ENCODE measurements at places on chromosomes 1 and 21. TPM values are rescaled to one million over a fixed set of nuclear protein-coding genes. Genes with fewer than 3 reads are reported as not detected.
A peak's percentile ranks its signal among the peaks of the same experiment; 100 is the strongest.

GRCh38 chr1:4045397-4046010, 145.4 kb upstream of the C1orf174 start:
- H3K27ac ChIP-seq = no peak overlapping the region
- no peak overlapping the region for H3K4me3 ChIP-seq
- DNase-seq = no peak
- no peaks in the 10 kb centered on the region for H3K4me1 ChIP-seq
- no peaks in the 10 kb centered on the region for H3K36me3 ChIP-seq
- peaks cover 4% of the 10 kb centered on the region for H3K27me3 ChIP-seq

The FLG2 gene
- not detected for total RNA-seq

GRCh38 chr1:225824533-225824941, 14.6 kb downstream of the EPHX1 start:
- no peaks in the 10 kb centered on the region for H3K27me3 ChIP-seq
- no peak overlapping the region for H3K27ac ChIP-seq
- H3K36me3 ChIP-seq = no peaks in the 10 kb centered on the region
- H3K4me1 ChIP-seq = peaks cover 45% of the 10 kb centered on the region
- H3K4me3 ChIP-seq = no peak overlapping the region

The HHIPL2 gene
- total RNA-seq = not detected

DNA sequence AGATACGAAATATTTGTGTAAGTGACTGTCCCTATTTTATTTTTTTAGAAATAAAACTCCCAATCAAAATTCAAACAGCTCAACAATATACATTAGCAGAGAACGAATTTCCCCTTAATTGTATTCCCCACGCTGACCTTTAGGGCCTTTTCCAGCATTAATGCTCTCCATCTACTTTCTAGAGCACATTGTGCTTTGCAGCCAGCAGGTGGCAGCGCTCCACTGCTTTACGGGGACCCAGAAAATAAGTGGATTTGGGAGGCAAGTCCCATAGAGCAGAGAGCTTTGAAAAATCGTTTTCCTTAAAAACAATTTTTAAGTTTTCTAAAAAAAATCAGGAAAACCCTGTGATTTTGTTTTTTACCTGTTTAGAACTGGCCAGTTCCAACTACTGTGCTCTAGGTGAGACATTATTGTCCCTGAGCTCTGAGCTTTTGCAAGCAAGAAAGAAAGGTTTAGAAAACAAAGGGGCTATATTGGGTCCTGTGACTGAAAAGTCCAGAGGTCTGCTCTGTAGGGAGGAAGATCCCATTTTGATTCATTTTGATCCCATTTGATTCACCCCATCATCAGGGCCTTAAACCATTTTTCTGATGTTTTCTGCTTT, 144.4 kb upstream of the ZNF644 start:
- DNase-seq = no peak
- H3K27ac ChIP-seq = no peak overlapping the region
- H3K4me3 ChIP-seq = no peak overlapping the region

GRCh38 chr1:213874789-213875188, 113.0 kb upstream of the PROX1 start:
- no peak overlapping the region for H3K27ac ChIP-seq
- DNase-seq = no peak
- no peaks in the 10 kb centered on the region for H3K4me1 ChIP-seq

DNA sequence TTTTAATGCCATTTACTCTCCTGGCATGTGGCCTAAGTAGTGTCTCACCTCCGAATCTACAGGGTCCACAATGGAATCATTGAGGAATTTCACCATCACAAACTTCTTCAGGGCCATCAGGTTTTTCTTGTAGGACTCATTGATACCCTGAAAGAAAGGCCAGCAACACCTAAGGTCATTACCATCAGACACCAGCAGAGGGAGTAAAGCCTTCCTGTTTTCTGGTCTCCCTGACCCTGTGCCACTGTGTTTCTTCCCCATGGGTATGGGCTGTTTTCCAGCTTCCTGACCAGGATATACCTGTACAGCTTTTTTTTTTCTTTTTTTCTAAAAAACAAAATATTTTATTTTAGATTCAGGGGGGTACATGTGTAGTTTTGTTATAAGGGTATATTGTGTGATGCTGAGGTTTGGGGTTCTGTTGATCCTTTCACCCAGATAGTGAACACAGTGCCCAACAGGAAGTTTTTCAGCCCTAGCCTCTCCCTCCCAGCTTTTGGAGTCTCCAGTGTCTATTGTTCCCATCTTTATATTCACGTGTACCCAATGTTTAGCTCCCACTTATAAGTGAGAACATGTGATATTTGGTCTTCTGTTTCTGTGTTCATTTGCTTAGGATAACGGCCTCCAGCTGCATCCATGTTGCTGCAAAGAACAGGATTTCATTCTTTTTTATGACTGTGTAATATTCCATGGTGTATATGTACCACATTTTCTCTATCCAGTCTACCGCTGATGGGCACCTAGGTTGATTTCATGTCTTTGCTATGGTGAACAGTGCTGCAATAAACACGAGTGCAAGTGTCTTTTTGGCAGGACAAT, 18.3 kb downstream of the PPT1 start:
- H3K27me3 ChIP-seq = no peaks in the 10 kb centered on the region
- no peaks in the 10 kb centered on the region for H3K36me3 ChIP-seq
- H3K4me3 ChIP-seq = no peak overlapping the region
- DNase-seq = no peak
- peak overlapping the region; percentile 16 for H3K27ac ChIP-seq

GRCh38 chr21:40254540-40255465, 387.6 kb downstream of the PCP4 start:
- no peaks in the 10 kb centered on the region for H3K36me3 ChIP-seq
- H3K27ac ChIP-seq = no peak overlapping the region
- no peaks in the 10 kb centered on the region for H3K4me1 ChIP-seq
- H3K27me3 ChIP-seq = no peaks in the 10 kb centered on the region
- no peak overlapping the region for H3K4me3 ChIP-seq

DNA sequence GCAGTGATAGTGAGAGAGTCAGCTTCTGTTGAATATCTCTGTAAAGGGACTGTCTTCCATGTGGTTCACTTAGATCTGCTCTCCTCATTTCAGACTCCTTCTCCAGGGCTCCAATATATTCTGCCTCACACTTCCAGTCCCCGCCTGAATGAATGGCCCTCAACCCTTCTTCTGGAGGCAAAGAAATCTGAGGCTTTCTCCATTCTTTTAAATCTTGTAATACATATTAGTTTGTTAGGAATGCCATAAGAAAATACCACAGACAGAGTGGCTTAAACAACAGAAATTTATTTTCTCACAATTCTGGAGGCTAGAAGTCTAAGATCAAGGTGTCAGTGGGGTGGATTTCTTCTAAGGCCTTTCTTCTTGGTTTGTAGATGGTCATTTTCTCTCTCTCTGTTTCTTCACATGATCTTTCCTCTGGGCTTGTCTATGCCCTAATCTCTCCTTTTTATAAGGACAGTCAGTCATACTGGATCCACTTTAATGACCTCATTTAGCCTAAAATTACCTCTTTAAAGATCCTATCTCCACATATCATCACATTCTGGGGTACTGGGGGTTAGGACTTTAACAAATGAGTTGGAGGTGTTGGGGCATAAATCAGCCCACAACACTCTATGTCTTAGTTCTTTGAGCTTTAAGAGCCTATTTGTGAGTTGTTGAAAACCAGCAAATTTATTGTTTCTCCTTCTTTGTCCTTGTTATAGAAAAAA, 128.5 kb upstream of the KCNK2 start:
- H3K36me3 ChIP-seq = no peaks in the 10 kb centered on the region
- no peaks in the 10 kb centered on the region for H3K27me3 ChIP-seq
- H3K27ac ChIP-seq = no peak overlapping the region
- H3K4me3 ChIP-seq = no peak overlapping the region
- H3K4me1 ChIP-seq = no peaks in the 10 kb centered on the region
- no peak for DNase-seq

The PROK1 gene
- 3.2 TPM for total RNA-seq

DNA sequence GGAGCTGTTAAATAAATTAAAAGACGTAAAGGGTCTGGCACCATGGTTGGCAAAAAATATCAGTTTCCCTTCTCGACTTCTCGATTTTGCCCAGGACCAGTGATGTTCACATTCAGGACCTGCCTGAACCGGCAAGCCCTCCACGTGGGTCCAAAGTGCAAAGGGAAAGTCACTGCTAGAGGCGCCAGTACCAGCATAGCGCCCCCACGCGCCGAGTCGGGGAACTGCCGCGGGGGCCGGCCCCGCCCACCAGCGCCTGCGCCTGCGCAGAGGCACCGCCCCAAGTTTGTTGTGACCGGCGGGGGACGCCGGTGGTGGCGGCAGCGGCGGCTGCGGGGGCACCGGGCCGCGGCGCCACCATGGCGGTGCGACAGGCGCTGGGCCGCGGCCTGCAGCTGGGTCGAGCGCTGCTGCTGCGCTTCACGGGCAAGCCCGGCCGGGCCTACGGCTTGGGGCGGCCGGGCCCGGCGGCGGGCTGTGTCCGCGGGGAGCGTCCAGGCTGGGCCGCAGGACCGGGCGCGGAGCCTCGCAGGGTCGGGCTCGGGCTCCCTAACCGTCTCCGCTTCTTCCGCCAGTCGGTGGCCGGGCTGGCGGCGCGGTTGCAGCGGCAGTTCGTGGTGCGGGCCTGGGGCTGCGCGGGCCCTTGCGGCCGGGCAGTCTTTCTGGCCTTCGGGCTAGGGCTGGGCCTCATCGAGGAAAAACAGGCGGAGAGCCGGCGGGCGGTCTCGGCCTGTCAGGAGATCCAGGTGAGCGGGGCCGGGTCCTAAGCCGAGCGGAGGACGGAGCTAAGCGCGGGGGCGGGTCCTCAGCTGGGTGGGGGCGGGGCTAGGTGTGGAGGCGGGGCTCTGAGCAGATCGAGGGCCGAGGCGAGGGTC, at the start of gene PINK1:
PINK1 (plus strand) TSS at position 269 of the 875 bp plus-strand sequence; CDS start at position 360, 91 bp downstream.
- no peaks in the 10 kb centered on the region for H3K36me3 ChIP-seq
- peak within 1 kb of the TSS; percentile 96 for H3K27ac ChIP-seq
- peak; percentile 90 for DNase-seq
- H3K27me3 ChIP-seq = no peaks in the 10 kb centered on the region

- no peaks in the 10 kb centered on the region for H3K4me1 ChIP-seq
- H3K36me3 ChIP-seq = no peaks in the 10 kb centered on the region
- no peaks in the 10 kb centered on the region for H3K27me3 ChIP-seq
- H3K27ac ChIP-seq = no peak overlapping the region
- no peak for DNase-seq
These were observed 9.5 kb downstream of the BMP8A start for GRCh38 chr1:39500862-39501389.

The GSTM5 gene
- total RNA-seq = 2.7 TPM

DNA sequence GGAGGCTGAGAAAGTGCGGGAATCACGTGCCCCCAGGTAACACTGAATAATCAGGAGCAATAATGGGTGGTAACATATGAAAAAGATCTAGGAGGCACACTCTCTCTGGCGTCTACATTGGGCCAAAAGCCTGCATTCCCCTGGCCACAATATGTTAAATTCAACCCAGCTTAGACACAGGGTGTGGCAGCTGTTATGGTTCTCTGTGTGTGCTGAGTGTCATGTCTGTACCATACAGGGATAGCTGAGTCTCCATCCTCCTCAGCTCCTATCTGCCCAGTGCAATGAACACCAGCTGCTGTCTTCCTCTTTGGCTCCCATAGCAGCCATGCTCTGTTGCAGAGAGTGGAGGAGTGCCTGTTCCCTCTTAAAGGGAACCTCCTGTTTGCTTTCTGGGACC, 14.3 kb downstream of the S100A11 start:
- H3K27me3 ChIP-seq = no peaks in the 10 kb centered on the region
- no peak overlapping the region for H3K27ac ChIP-seq
- H3K4me3 ChIP-seq = no peak overlapping the region
- no peak for DNase-seq
- no peaks in the 10 kb centered on the region for H3K4me1 ChIP-seq

DNA sequence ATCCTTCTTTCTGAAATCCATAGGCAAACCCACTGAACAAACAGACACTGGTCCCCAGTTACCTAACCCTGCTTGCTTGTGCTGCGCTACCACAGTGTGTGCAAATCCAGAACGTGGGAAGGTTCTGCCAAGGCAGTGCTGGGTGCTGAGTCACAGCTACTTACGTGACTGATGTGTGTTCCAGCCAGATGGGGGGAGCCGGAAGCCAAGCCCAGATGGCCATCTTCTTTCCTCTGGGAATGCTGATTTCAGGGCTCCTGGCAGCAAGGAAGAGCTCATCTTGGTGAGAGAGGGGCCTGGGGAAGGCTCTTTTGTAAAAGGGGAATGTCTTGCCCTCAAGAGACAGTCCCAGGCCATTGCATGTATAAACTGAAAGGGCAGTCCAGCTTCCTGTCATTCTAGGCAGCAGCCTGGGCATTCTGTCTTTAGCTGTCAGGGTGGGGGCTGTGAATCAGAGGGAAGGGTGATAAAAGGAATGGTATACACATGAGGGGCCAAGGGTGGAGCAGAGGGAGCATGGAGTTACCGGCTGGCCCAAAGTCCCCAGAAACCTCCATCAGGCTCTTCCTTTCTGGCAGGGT, 54.1 kb downstream of the CD46 start:
- DNase-seq = peak; percentile 96
- H3K27me3 ChIP-seq = no peaks in the 10 kb centered on the region
- no peak overlapping the region for H3K4me3 ChIP-seq
- H3K4me1 ChIP-seq = peaks cover 68% of the 10 kb centered on the region

- no peak overlapping the region for H3K4me3 ChIP-seq
- no peak for DNase-seq
These were observed 11.9 kb downstream of the HECTD3 start for GRCh38 chr1:44999232-44999631.

The CEP104 gene
- total RNA-seq = 26.0 TPM

DNA sequence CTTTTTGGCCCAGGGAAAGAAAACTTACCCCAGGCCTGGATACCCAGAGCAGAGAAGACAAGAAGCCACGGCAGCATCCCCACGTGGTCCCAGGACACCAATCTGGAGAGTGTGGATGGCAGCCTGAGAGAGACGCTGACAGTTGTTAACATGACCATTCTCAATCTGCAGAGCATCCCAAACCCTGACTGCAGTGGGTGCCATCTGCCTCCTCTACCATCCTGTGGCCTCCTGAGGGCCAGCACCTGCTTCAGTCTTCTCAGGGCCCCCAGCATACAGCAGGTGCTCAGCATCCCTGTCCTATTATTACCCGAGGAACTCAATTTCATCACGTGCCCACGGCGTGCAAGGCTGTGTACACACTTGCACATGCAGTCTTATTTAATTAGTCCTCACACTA, 785 bp downstream of the PGLYRP4 start:
- no peak overlapping the region for H3K4me3 ChIP-seq
- H3K36me3 ChIP-seq = no peaks in the 10 kb centered on the region
- H3K27ac ChIP-seq = no peak overlapping the region
- no peaks in the 10 kb centered on the region for H3K4me1 ChIP-seq
- no peak for DNase-seq
- H3K27me3 ChIP-seq = no peaks in the 10 kb centered on the region

The C1QA gene
- total RNA-seq = 80.3 TPM

The DDR2 gene
- total RNA-seq = 229 TPM

All from sigmoid colon (tissue), 7 donors.